Stimulated activated CD8-positive, alpha-beta memory T cell treated with anti-CD3 and anti-CD28 coated beads, Interleukin-2, amount 100 ng/mL, for 1 hour (primary cell): ENCODE measurements at places on chromosomes 4 and X.

DNA sequence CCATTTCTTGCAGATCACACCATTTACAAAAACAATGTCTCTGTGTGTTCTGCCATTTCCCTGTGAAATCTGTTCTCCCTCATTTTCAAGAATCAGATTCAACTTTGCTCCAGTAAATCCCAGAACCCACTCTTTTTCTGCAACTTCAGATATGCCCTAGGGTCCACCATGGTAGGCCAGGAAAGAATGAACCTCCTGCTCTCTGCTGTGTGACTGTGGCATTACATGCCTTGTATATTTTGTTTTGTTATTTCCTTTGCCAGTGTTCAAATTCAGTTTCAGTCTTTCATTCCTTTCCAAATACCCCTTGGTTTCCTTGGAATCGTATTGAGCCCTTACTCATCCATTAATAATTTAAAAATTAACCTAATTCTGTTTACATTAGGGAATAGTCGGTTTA is 290.2 kb upstream of the VCX start:
- DNase-seq: no peak

DNA sequence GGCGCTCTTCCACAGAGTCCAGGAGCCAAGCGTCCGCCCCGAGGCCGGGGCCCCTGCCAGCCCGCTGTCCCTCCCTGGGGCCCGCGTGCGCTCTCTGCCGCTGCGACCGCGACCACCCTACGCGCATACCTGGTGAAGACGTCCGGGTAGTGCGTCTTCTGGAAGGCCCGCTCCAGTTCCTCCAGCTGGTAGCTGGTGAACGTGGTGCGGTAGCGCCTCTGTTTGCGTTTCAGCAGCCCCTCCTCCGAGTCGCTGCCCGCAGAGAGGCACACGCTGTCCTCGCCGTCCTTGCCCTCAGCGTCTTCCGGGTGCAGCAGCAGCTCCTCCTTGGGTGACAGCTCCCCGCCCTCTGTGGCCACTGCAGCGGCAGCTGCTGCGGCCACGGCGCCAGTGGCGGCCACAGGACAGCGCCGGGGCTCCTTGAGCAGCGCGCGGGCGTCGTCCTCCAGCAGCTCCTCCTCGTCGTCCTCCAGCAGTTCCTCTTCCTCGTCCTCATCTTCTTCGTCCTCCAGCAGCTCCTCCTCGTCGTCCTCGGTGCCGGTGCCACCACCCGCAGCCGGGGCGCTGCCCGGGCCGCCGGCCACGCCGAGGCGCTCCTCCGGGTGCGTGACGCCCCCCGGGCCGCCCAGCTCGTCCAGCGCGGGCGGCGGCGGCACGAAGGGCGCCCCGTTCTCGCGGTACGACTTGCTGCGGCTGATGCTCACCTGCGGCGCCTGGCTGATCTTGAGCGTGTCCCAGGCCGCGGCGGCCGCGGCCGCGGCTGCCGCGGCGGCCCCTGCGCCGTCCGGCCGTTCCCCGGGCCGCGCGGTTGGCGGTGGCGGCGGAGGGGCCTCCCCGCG is 2.8 kb downstream of the ARX start:
- DNase-seq: no peak

DNA sequence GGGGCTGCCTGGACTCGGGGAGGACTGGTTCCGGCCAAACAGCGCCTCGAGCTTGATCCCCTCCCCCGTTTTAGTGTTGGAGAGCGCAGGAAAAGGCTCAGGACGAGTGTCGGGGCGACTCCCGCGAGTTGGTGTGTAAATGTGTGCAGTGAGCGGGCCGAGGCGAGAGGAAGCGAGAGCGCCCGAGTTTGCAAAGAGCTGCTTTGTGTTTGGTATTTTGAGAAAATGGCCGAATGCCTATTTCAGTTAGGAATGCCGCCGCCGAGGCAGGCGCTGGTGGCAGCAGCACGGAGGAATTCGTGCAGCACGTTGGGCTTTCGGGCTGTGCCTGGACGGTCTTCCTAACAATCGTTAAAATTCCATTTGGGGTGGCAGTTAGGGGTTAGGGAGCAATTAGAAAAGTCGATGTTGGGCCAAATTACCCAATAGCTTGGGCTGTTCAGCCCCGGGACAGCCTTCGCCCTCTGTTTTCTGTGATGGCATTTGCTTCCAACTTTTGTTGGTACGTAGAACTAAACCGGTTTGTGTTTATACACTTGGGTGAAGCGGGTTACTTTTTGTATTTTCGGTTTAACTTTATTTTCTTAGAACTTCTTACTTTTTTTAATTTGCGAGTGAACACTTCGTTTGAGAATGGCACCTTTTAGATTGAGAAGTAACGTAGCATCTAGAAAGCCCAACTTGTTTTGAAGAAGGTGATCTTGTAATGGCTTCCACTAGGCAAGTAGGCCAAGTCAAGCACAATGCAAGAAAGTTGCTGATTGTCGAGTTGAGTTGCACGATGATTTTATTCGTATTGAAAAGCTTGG is 1.6 kb downstream of the REST start:
- DNase-seq: peak; percentile 23

- no peak for DNase-seq
These were observed 640.0 kb upstream of the BOD1L1 start for GRCh38 chr4:14267373-14268060.

GRCh38 chr4:15677507-15677988 is 4.1 kb upstream of the FAM200B start:
- DNase-seq: no peak

GRCh38 chr4:189124149-189124758 is 816.4 kb upstream of the FRG1 start:
- no peak for DNase-seq

DNA sequence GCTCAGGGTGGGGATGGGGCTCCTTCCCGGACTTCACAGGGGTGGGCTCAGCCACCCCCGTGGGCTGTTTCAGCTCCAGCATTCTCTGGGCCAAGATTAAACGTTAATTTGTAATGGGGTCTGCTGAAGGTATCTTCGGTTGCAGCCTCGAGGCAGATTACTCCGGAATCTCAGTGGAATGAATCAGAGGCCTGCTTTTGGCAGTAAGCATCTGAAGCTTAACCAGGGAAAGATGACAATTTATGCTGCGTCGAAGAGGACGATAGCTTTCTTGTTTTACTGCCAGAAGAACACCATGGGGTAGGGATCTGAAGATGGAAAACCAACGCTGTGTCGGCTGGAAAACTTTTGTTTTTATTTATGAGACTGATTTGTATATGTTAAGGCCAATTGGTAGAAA is 129.2 kb upstream of the MSX1 start:
- no peak for DNase-seq

DNA sequence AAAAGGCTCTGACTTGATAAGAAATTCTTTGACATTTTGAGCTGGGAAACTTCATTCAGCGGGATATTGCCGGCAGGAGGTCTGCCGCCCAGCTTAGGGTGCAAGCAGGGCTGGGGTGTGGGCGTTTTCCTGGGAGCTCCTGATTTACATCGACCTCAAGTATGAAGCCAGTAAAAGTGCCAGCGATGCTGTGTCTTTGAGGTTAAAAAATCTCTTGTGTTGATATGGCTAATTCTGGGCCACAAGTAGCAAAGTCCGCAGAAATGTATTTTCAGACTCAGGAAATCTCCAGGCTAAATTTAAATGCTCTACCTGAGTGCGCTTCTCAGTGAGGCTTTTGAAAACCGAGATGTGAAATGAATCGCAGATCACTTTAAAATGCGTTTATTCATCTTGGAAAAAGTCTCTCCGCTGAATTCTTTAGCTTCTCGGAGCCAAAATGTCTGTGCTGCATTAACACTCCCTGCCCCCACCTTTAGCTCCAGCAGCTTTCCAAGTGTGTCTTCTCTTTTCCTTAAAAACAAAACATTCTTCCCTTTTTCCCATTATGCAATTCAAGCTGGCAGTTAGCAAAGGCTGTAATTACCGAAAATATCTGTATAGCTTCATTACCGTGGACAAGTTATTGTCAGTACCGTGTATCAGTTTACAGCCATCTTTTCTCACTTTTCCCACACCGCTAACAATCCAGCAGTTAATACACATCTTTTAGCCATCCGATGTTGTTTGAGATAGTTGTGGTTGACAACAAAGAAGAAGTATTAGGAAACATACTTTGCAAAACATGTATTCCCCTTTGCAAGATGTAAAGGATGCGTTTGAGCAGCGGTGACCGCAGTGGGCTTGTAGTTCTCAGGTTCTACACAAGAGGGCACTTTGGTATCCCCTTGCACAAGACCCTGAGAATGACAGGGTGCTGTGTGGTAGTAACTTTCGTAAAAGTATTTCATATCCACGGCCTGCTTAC is 136.0 kb upstream of the STX18 start:
- no peak for DNase-seq

- no peak for DNase-seq
These were observed 32.4 kb upstream of the PJA1 start for GRCh38 chrX:69197690-69198089.

DNA sequence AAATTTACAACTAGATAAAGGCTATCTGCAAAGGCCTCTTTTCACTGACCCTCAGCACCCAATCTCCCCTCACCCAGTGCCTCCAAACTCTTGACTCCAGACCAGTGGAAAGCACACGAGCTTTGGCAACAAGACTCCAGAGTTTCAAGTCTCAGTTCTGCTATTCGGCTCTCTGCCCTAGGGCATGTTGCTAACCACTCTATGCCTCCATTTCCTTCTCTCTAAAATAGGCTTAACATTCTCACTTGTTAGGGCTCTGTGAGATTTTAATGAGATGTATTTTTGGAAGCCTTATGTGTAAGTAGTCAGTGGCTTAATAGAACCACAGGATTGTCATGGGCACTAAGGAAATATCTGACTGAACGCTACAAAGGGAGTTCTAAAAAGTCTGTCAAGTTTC is 116.5 kb upstream of the IQCM start:
- no peak for DNase-seq

GRCh38 chrX:75957107-75957610 is 172.1 kb upstream of the MAGEE2 start:
- DNase-seq: no peak

GRCh38 chr4:143248827-143249226 is 64.1 kb downstream of the USP38 start:
- no peak for DNase-seq

GRCh38 chr4:40812856-40813255 is 63.1 kb downstream of the NSUN7 start:
- DNase-seq: no peak

DNA sequence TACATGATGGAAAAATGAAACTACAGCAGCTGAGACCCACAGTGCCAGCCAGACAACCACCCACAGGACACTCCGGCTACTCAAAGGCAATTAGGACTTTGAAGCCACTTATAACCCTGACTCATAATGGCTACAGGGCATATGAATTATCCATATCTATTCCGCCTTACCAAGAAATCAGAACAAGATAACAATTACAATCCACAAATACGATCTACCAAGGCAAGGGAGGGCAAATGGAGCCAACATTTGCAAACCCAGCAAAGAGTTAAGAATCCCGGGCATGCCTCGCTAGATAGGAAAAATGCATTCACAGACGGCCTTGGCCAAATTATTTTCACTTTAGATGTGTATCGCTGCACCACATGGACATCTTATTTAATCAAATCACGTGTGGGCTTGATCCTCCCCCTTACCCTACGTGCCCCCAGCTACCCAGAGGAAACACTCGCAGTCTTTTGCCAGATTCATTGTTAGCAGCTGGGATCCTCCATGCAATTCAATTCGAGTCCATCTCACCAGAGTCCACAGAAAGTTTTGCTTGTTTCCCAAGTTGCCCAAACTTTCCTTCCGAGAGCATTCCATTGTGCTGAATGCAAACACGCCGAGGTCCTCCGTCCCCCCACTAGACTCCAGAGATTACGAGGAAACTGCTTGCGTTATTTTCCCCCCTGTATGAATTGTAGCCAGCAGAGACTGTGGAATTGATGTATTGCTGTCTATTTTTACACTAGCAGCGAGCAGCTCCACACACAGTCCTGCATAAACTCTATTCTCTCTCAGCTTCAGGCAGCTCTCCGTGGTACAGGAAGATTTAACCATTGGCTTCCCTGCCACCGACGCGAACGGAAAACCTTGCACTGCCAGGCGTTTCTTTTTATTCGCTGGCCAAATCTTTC is 1.2 kb downstream of the PPARGC1A start:
- DNase-seq: no peak

DNA sequence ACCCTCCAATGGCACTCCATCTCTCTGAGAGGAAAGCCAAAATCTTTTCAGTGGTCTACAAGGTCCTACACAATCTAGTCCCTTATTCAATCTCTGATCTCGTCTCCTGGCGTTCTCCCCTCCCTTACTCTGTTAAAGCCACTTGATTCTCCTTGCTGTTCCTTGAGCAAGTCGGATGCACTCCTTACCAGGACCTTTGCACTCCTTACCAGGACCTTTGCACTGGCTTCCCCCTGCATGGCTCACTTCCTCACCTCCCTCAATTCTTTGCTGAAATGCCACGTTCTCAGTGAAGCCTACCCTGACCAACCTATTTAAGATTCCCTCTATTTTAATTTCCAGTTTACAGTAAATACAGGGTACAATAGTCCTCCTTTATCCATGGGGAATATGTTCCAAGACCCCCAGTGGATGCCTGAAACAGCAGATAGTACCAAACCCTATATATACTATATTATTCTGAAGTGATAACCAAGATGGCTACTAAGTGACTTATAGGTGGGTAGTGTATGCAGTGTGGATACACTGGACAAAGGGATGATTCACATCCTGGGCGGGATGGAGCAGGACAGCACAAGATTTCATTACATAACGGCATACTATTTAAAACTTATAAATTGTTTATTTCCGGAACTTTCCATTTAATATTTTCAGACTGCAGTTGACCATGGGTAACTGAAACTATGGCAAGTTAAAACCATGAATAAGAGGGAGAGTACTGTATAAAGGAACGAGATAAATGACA is 6.5 kb upstream of the DLG3 start:
- DNase-seq: no peak

- DNase-seq: no peak
These were observed 16.3 kb downstream of the GPR34 start for GRCh38 chrX:41705042-41705441.

GRCh38 chr4:25703731-25704388 is 48.2 kb downstream of the SLC34A2 start:
- no peak for DNase-seq

GRCh38 chrX:137234651-137235402 is 201.0 kb upstream of the GPR101 start:
- DNase-seq: no peak

GRCh38 chr4:165192500-165192898 is 14.9 kb upstream of the KLHL2 start:
- DNase-seq: no peak

DNA sequence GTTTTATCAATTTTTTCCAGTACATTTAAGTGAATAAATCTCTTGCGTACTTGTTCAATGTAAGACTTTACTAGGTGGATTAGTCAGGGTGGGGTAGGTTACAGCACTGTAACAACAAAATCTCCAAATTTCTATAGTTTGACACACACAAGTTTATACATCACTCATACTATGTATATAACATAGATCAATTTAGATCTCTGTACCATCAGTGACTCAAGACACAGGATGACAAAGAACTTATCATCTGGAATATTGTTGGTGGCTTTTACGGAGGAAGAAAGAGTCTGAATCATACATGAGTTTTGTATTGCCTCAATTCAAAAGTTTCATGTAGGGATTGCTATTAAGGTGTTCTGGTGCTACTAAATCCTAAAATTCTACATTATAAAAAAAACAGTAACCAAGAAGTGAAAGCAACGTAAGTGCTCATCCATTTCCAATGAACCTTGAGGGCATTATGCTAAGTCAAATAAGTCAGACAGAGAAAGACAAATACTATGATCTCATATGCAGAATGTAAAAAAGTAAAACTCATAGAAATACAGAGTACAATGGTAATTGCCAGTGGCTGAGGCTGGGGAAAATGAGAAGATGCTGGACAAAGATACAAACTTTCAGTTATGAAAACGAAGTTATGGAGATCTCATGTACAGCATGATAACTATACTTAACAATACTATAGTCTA is 98.0 kb upstream of the DKK2 start:
- no peak for DNase-seq
